ENCODE measurements at places on chromosomes 3 and 15.

GRCh38 chr15:29225534-29226234, 43.9 kb downstream of the NSMCE3 start:
- DNase-seq: no peak

DNA sequence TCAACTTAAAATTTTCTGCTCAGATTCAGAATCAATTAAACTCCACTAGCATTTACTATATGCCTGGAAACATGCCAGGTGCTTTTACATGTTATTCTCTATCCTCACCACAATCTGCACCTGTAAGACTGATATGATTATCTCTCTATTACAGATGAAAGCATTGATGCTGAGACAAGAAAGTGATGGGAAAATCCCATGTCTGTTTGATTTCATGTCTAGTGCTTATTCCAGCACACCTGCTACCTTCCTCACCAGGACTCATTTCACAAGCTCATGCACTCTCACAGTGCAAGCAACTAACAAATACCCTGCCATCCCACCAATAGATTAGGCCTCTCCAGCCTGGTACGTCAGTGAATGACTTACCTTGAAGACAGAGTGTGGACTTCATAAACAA, 25.0 kb upstream of the BCL6 start:
- no peak for DNase-seq

- DNase-seq: no peak
Measured at GRCh38 chr3:119356646-119357045, 62.5 kb downstream of the ARHGAP31 start.

- no peak for DNase-seq
Measured at GRCh38 chr15:40702077-40702476, 7.1 kb downstream of the RAD51 start.

DNA sequence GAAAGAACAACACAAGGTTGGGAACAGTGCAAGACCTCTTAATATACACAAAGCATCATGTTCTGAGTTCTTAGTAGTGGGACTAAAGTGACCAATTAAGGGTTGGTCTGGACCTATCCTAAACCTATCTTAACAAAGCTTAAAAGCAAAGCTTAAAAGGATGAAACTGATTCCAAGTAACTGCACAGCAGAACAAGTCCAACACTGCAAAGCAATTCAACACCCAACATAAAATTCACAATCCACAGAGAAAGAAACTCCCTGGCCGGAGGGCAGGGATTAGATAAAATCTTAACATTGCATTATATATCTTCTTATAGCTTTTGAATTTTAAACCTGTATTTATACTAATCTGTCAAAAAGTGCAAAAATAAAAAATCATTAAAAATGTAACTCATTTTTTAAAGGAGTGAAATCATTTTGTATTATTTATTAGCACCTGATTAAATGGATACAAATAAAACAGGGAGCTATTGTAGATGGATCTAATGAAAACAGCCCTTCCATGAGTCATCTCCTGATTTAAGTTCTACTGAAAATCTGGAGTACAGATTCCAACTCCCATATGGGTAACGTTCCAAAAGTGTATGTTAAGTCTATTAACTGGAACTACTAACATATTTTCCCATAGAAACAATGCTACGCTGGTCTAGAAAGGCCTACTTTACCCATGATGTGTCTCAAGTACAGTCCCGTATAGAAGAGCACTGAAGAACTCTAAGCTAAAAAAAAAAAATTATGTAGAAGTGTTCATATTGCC, 34.9 kb downstream of the PIK3R4 start:
- no peak for DNase-seq

GRCh38 chr3:134846911-134847317, 51.9 kb downstream of the EPHB1 start:
- DNase-seq: no peak

- no peak for DNase-seq
Measured at GRCh38 chr3:184450547-184450946, 70.7 kb downstream of the CHRD start.
